ENCODE measurements at places on chromosomes 2 and 18.

DNA sequence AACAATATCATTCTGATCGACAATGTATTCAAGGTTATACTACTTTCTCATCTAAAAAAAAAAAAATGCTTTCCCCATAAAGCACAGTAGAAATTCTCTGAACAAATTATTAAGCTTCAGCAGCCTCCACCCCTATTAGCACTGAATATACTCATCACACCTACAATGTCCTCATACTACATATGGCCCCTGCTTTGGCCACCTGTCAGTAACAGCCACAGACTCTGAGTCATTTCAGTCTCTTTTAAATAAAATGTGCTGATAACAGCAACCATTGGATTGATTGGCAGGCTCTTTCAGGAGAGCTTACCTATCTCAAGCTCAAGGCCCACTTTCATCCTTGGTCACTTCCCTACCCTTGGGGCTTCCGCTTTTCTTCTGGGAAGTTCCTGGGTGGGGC, 236.7 kb downstream of the TMX3 start:
- no peak for DNase-seq

DNA sequence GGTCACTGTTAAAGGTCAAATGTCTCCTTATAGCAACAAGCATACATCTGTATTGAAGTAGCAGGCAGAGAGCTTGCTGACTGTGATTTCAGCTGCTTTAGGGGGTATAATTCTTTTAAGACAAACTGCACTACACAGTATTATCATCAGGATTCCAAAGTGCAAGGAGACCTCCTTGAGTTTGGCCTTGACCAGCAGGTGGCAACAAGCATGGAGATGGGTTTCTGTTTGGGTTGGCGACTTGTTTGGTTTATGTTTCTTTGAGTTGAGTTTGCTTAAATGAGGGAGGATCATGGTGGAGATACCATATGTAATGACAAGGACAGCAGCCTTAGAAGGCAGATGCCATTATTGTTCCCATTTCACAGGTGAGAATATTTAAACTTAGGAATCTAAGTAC, 681.0 kb upstream of the ID2 start:
- no peak for DNase-seq

GRCh38 chr18:55336438-55337100, 251.4 kb downstream of the TCF4 start:
- DNase-seq, result no peak

DNA sequence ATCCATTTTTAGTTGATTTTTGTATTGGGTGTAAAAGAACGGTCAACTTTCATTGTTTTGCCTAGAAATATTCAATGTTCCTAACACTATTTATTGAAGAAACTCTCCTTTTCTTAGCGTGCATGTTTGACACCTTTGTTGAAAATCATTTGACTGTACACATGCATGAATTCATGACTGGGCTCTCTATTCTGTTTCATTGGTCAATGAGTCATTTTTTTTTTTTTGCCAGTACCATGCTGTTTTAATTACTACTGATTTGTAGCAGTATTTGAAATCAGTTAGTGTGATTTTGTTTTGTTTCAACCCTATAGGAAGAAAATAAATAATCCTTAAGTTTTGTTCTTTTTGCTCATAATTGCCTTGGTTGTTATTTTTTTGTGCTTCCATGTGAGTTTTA, 828.7 kb downstream of the SUCLG1 start:
- DNase-seq, result no peak

- DNase-seq, result no peak
These were observed 900.7 kb downstream of the SOCS6 start for GRCh38 chr18:71189581-71189980.

DNA sequence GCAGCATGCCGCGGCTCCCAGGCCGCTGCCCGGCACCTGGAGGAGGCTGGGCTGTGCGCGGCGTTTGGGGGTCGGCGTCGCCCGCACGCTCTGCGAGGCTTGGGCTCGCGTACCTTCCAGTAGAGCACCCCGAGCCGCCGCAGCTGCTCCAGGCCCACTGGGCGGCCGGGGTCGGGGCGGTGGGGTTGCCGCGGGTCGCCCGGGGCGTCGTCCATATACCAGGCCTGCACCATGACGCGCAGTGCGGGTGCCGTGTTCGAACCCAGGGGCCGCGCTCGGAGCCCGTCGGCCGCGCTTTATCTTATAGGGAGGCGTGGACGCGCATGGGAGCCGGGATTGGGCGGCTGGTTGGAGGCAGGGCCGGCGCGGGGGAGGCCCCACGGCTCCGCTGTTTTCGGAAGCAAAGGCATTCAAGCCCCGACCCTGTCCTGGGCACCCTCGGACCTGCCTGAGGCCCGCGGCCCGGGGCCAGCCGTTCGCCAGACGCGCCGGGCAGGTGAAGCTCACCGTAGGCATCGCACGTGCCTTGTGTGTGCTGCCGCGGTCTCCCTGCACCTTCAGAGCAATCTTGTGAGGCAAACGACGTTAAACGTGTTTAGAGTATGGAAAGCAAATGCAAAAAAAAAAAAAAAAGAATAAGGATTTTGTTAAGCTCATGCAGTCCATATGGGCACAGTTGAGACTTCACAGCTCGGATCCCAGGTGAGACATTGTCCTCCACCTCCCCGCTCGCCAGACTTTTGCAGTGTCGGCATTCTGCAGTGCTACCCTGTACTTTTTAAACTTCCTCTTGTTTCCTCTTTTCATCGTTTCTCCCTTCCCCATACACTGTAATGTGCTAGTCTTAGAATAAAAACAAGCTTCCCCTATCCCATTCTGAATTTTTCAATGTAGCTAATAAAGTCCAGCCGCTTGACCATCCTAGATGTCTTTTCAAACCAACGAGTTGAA, at the start of gene ADI1:
TSS of gene ADI1 (minus strand) at position 277 of the 951 bp plus-strand sequence. CDS start at position 233, 44 bp downstream.
- DNase-seq, result peak; percentile 64

DNA sequence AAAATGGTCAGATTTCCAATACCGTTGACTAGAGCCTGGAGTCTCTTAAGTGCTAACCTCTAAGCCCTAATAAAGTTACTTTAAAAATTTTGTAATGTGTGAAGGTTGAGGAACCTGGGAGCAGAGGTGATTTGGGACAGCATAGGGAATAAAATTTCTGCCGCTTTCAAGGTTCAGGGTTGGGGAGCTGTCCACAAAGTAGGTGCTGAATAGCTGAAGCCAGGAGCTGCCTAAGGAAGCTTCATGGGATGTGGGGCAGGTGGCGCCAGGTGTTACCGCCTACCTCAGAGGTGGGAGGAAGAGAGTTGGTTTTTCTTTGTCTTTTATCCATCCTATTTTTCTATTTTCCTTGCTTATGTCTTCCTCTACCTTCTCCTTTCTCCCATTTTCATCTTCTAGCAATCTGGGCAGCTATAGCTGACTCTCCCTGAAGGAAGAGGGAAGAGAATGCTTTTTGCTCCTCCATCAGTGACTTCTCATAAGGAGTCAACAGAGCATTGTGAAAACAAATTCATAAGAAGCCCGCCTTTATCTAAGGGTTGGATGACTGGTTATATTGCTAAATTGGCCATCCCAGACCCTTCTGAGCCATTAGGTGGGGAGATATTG, 178.7 kb downstream of the CLIP4 start:
- no peak for DNase-seq

- DNase-seq, result no peak
These were observed 76.3 kb downstream of the ARHGEF33 start for GRCh38 chr2:38966006-38966405.

DNA sequence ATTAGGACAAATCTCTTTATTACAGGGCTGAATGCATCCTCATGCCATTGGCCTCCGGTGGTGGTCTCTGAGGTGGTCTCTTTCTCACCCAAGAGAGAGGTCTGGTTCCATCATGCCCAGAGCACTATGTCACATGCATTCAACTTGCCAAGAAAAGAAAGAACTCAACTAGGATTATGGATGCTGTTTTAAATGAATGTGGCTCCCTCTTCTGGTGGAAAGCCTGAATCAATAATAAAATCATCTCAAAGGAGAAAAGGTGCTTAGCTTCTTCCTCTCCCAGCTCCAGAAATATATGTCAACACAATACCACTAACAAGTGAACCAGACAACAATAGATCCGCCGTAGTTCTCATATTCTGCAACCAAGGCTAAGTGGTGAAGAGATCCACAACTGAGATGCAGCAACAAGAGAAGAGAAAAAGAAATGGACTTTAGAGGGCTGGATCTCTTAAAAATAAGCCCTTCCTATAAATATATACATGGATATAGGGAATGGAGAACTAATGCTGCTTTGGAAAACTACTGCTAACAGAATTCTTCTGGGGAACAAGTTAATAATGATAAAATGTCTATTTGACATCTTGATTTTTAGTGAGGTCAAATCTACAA, 396.8 kb downstream of the NCKAP5 start:
- DNase-seq, result no peak

- DNase-seq, result no peak
These were observed 42.4 kb downstream of the TCF7L1 start for GRCh38 chr2:85175369-85176299.

GRCh38 chr2:26400723-26401122, 997 bp upstream of the DRC1 start:
- DNase-seq, result no peak

GRCh38 chr18:32389191-32389590, 81.5 kb downstream of the GAREM1 start:
- DNase-seq, result no peak

- DNase-seq, result no peak
These were observed 35.2 kb downstream of the MTHFD2 start for GRCh38 chr2:74233648-74234047.

GRCh38 chr2:23430263-23430662, 45.3 kb downstream of the KLHL29 start:
- no peak for DNase-seq

- no peak for DNase-seq
These were observed 69.7 kb downstream of the COBLL1 start for GRCh38 chr2:164771897-164772296.

DNA sequence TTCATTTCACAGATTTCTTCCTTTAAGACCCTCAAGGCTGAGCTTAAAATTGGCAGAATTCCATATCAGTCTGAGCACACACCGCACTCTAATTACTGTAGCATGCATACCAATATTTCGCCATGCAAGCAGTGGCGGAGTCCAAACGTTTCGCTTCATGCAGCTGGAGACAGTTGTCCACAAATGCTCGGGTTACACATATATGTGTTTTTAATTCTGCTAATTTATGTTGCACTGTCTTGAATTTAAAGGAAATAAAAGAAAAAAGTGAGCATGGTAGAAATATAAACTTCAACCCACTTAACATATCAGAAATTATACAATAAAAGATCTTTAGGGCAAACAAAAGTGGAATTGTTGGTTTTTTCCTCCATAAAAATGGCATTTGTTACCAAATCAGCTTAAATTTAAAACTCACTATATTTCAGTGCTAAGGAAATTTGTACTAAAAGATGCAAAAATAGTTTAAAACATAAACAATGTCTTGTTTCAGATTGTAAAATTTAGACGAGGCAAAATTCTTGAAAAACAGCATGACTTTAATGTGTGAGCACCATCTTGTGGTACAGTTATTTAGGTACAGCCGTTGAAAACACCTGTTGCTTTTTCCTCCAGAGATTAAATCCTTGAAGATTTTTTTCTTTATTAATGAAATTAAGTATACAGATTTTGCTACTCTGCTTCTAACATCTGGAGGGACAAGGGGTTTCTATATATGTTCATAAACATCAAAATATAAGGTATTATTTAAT, 24.1 kb upstream of the KANSL1L start:
- no peak for DNase-seq

- DNase-seq, result no peak
These were observed 375 bp downstream of the WNT10A start for GRCh38 chr2:218880859-218881594.

DNA sequence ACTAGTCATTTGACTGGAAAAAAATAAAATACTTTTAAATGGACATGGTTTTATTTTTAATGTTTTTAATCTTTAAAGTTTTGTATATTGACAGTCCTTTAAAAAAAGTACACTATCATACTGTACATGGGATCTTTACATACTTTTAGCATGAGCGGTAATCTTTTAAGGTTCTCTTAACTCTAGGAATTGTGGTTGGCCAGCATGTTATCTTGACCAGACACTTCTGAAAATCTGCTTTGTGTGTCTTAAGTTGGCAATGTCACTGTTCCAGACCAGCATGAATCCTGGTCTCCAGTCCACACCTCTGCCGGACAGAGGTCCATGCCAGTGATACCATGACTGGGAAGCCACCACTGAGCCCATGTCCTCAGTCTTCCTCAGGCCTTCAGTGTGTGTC, 17.7 kb downstream of the ITGB1BP1 start:
- DNase-seq, result no peak

- no peak for DNase-seq
These were observed 59.5 kb downstream of the RMDN2 start for GRCh38 chr2:37984589-37984988.

DNA sequence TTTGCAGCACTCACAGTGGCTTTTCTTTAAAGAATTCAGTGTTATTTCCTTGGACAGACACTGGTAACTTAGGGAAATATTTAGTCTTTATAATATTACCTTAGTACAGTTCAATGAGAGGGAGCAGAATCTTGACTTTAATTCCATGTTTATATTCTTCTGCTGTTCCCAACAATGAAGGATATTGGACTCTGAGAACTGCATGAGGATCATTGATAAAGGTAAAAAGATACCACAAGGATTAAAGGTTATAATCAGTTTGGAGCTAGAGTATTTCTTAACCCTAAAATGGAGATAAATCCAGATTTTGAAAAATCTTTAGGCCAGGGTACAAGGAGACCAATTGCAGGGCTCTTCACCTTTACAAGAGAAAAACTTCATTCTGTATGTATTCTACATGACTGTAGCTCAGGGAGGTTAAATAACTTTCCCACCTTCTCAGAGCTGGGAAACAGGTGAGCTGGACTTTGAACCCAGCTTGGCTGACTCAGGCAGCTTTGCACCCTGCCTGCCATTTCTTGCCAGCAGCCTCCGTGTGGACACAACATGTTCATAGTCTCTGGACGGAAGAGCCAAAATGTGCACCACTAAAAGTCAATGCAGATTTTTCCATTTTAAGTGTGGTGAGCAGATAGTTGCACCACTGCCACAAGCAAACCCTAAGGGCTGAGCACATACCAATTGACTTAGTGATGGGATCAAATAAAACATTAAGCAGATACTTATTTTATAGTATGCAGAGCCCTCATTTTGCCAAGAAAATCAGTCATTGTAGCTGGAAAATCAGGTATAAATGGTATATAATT, 26.7 kb downstream of the UPP2 start:
- DNase-seq, result no peak

GRCh38 chr2:23662941-23663920, 263.7 kb downstream of the ATAD2B start:
- no peak for DNase-seq

GRCh38 chr2:75892490-75892889, 181.8 kb upstream of the GCFC2 start:
- no peak for DNase-seq

All from activated CD4-positive, CD25-positive, alpha-beta regulatory T cell (primary cell).